GDM1 (cell line): ENCODE measurements at places on chromosomes 11 and 22.

- DNase-seq: no peak
Observed at GRCh38 chr22:50160947-50161346, 9.6 kb upstream of the PANX2 start.

- no peak for DNase-seq
Observed at GRCh38 chr22:25448435-25449051, 115.9 kb upstream of the GRK3 start.

DNA sequence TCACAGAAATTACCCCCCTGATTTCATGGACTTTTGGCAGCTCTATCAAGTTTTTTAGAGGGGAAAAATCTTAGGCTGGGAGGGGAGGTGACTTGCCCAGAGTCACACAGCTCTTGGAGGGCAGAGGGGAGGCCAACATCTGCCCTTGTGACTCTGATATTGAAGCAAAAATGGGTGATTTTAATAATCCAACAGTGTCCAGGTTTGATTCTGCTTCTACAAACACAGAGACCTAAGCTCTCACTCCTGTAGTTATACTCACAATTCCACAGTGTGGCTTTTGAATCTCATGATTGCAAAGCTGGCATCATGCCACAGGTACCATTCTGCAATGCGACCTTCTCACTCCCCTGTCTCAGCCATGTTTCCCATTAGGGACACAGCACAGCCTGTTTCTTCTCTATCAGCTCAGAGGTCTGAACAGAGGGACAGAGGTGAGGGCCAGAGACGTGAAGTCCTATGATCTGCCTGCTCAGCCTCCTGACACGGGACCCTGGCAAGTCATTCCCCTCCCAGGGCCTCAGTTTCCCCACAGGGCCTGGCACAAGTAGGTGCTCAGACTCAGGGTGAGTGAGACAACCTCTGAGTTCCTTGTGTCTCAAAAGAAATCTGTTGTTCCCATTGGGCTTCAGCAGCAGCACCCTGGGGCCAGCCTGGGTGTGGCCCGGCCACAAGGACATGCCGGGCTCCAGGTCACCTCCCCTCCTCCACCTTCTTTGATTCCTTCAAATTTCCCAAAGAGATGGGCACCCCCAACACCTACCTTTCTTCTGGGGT is 766 bp downstream of the APOL2 start:
- no peak for DNase-seq

- DNase-seq: no peak
Observed at GRCh38 chr22:43436868-43437267, 25.1 kb downstream of the MPPED1 start.

DNA sequence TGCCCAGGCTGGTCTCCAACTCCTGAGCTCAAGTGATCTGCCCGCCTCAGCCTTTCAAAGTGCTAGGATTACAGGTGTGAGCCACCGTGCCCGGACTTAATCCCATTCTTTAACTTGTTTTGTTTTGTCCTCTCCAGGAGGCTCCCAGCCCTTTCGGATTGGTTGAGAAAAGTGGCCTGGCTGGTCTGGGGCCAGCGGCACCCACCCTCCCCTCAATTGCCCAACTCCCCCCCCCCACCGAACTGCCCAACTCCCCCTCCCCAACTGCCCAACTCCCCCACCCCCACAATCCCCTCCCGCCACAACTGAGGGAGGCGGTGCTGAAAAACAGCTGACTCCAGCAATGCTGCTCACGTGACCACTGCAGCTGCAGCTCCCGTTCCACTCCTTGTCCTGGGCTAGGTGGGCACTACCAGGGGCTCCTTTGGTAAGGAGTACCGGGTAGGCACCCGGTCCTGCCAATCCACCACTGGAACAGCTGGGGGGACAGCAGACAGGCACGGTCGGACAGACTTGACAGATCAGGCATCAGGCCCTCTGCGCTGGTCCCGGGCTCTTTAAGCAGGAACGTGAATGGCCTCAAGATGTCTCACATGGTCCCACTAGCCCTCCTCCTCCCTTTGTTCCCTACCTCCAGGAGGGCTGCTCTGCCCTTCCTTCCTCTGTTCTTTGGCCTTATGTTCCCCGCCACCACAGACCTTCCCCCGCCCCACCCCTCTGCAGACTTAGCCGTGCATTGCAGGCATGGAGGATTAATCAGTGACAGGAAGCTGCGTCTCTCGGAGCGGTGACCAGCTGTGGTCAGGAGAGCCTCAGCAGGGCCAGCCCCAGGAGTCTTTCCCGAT is at the start of gene TCN2:
Gene TCN2 (plus strand): TSS at position 720 of the 845 bp plus-strand sequence. CDS start 158 bp downstream, outside the sequence.
- DNase-seq: no peak

- DNase-seq: no peak
Observed at GRCh38 chr11:7004482-7004881, 15.7 kb downstream of the ZNF214 start.

DNA sequence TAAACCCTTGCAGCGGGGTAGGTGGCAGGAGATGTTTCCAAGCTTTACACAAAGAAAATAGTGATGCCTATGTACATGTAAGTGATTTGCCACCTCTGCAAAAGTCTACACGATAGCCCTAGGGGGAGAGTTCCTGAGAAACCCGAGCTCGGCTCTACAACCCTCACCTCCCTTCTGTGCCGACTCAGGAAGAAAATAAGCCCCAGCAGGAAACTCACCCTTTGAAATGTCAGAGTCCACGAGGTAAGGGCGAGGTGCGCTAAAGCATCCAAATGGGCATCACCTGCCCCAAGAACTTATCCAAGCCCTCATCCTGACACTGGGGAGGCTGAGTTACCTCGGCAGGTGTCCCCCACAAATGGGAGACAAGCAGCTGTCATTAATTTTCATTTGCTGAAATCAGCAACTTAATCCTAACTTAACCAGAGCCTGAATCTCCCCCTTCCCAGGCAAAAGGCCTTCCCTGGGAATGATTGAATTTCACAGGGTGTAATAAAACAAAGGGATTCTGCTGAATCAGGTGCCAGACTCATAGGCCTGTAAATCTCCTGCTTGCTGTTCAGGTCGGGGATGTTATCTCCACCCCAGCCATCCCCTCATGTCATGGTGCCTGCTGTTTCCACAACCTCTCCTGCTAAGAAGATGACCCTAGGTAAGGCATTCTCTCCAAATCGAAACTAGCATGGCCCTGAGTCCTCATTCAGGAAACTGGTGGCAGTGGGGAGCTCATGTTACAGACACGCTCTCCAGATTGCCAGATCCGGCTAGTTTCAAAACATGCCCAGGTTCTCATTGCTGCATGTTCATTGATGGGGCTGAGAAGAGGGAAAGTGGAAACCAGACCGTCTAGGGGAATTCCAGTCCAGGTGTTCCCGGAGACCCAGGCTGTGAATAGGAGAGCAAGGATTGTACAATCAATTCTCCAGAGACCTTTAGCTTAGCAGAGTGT is 105.3 kb upstream of the KIRREL3 start:
- DNase-seq: no peak

GRCh38 chr11:119847853-119848252 is 118.9 kb upstream of the NECTIN1 start:
- no peak for DNase-seq

DNA sequence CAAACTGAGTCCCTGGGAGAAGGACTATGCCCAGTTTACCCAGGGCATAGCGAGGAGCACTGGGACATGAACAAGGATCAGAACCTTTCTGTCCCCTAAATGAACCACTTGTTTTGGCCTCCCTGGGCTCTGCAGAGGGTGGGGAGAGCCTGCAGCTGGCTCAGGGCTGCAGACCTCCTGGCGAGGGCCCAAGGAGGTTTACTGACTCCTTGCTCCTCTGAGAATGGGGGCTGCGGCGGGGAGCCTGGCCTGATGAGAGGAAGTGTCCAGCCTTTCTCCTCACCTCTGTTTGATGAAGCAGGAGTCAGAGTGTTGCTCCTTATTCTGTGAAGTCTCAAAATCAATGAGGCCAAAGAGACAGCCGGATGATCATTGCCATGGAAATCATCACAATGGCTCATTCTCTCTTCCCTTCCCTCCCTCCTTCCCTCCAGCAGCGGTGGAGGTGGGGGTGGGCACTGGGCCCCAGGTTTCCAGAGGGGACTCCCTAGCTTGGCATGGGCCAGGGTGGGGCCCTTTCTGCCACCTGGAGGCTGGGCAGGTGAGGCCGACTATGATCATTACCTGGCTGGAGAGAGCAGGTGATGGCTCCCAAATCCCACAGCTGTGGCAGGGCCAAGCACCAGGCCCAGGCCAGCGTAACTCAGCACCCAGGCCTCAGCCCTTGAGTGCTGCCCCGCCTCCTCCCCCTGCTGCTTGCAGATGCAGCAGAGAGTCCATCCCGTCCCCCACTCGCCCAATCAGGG is 169.7 kb downstream of the CEP164 start:
- DNase-seq: no peak

GRCh38 chr11:94926271-94926625 is 47.1 kb downstream of the CWC15 start:
- DNase-seq: no peak

- DNase-seq: no peak
Observed at GRCh38 chr11:102640946-102641345, 15.8 kb upstream of the MMP20 start.

DNA sequence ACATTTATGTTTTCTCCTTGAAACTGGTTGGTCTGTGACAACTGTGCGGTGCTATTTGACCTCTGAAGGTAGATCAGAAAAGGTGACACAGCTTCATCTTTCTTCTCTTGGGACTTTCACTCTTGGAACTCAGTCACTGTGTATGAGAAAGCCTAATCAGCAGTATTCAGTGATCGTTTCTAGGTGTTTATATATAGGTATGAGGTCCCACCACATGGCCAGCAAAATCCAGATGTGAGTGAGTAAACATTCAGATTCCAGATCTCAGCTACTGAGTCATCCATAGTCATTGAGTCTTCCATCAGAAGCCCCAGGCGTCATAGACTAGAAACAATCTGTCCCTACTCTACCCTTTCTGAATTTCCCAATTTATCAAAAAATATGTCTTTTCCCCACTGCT is 117.3 kb upstream of the CTSC start:
- DNase-seq: no peak

DNA sequence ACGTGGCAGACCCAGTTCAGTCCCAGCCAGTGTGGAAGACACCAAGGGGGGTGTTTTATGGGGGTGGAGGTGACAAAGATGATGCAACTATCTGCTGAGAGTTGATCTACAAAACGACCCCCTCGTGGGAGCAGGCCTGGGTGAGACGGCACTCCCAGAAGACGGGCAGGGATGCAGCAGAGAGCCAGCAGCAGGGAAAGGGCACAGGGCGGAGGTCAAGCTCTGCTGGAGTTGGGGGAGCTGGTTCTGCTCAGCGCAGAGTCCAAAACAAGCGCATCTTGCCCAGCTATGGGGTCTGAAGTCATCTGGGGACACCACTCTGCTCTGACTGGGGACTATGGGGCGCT is 3.9 kb downstream of the GNB1L start:
- DNase-seq: no peak

DNA sequence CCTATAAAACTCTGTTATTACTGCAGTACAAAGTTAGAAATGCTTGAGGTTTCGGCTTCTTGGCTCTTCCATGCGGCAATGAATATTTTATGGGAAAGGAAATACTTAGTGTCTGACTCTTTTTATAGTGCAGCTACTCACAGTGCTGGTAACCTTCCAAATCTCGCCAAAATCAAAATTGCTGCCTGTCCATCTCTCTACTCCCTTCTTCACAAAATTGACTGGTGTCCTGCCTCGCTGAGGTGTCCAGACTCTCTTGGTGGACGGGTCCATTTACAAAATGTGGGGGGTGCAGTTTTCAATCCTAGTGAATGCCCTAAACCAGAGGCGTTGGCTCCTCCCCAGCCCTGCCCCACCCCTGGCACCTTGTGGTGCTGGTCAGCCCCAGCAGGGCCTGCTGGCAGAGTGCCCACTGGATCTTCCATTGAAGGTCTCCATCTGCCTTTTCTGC is 73.5 kb downstream of the ZBTB16 start:
- no peak for DNase-seq

GRCh38 chr11:46049325-46049897 is 71.8 kb downstream of the PHF21A start:
- DNase-seq: peak; percentile 28

DNA sequence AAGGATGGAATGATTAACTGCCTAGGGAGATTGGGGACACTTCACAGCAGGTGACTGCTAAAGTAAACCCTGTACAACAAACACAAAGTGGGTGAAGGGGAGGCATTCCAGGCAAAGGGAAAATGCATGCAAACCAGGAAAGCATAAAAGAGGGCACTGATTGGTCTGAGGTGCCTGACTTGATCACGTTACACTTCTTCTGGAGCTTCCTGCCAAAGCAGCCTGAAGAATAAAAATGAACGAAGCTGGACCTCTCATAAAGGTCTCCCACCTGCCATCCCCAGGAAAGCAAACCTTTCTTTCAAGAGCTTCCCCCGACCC is 46.7 kb upstream of the SCUBE2 start:
- DNase-seq: no peak

DNA sequence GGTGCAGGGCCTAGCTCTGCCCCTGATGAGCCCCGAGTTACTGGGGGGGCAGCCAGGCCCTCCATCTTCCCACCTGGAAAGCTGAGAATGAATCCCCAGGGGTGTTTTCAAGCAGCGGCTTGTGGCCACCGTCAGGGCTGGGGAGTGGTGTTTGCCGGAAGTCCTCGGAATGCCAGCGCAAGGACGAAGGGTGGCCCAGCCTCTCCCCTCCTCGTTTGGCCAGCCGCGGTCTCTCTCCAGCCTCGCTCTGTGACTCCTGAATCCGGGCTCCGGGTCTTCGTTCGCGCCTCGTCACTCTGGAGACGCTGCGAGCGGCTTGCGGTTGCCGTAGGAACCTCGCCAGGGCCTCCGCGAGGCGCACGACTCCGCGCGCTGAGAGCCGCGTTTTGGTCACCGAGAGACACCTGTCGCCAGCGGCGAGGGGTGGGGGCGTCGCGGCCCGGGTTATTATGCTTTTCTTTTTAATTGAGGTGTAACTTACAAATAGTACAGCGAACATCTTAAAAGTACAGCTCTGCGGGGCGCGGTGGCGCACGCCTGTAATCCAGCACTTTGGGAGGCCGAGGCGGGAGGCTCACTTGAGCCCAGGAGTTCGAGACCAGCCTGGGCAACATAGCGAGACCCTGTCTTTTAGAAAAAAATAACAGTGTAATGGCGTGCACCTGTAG is 6.3 kb upstream of the KDELR3 start:
- peak; percentile 55 for DNase-seq

DNA sequence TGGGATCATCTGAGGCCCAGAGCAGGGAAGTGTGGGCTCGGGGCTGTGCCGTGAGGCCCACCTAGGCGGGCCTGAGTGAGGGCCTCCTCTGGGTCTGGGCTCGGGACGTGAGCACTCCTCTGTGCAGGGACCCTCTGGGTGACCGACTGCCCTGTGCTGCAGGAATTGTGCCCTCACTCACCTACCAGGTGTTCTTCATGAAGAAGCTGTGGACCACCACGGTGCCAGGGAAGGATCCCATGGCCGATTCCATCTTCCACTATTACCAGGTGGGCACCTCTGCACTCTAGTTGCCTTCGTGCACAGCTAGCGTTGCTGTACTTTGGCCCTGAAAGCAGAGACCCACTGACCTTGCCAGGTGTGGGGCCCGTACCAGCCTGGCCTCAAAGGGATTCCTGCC is 80.5 kb downstream of the MYO7A start:
- no peak for DNase-seq

DNA sequence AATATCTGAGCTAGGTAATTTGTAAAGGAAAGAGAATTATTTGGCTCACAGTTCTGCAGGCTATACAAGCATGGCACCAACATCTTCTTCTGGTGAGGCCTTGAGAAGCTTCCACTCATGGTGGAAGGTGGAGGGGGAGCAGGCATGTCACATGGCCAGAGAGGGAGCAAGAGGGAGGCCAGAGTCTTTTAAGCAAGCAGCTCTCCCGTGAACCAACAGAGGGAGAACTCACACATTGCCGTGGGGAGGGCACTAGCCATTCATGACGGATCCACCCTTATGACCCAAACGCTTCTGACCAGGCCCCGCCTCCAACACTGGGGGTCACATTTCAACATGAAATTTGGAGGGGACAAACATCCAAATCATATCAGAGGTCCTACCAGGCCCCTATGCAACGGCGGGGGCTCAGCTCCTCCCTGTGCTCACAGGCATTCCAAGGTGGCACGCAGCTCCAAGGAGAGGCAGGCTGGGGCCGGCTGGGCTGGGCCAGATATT is 4.6 kb downstream of the C11orf96 start:
- no peak for DNase-seq
